NCI-H187 treated with DMSO at 0.1 percent for 48 hours (cell line): ENCODE measurements at places on chromosomes 12 and 14.

DNA sequence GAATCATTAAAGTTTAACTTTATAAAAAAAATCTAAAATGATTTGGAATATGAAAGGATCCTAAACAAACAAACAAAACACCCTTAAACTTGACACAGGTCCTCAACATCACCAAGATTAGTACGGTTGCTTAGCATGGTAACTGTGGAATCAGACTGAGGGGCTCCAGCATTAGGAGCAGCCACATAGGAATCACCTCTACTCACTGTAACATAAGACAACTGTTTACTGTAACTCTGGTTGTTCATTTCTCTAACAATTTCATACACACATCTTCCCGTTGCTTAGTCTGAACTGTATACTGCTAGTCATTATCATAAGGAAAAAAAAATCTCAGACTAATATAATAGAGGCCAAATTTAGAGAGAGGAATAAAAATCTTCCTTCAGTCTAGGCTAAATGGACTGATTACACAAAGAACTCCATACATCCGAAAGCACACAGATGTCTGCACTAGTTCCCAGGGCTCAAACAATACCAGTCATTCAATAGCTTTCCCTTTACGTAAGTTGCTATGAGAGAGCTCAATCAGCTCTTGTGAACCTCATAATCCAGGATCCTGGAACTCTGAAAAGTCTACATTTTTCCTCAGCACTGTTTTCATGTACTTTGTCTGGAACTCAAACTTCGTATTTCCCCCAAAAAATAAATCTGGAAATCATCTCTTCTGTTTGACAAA, 26.0 kb downstream of the LRP6 start:
- no peak for DNase-seq

DNA sequence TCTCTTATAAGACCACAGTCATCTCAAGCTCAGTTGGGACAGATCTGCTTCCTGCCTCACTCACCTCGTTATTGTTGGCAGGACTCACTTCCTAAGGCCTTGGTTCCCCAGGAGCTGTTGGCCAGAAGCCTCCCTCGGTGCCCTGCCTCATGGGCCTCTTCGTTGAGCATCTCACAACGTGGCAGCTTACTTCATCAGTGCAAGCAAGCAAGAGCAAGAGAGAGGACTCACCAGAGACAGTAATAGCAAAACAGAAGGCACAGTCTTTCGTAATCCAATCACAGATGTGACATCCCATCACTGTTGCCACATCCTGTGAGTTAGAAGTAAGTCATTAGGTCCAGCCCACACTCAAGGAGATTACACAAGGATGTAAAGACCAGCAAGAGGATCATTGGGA, 5.1 kb upstream of the NUMB start:
- DNase-seq, result no peak

DNA sequence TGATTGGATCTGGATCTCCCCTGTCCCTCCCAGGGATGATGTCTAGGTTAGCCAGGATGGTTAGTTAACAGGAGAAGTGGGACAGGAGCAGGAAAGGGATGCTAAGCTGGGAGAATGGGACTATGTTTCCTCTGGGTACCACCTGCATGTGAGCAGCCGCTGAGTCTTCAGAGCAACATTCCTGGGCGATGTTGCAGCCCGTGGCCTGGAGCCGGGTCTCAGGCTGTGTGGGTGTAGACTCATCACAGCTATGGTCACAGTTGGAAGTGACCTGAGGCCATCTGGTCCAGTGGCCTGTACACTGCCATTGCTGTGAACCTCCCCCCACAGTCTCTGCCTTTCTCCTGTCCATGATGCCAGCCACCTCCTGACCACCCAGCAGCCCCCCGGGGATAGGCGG, 422.6 kb downstream of the DPF3 start:
- no peak for DNase-seq

- peak; percentile 35 for DNase-seq
These were observed 17.5 kb downstream of the ANAPC5 start for GRCh38 chr12:121334513-121335343.

DNA sequence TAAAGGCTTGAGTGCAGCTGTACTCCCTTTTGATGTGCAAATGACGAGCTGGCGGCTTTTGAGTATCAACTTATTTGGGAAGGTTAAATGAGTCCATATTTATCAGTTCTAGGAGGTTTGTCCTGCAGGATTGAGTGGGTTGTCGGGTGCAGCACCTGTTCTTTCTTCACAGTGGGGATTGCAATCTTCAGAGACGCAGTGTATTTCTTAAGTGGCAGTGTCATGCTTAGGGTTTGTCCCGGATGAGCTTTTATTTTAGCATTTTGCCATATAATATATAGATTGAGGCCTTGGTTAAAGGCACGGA, 1.2 kb downstream of the FUT8 start:
- DNase-seq, result no peak

GRCh38 chr14:74552623-74553022, 59.1 kb downstream of the ISCA2 start:
- no peak for DNase-seq

DNA sequence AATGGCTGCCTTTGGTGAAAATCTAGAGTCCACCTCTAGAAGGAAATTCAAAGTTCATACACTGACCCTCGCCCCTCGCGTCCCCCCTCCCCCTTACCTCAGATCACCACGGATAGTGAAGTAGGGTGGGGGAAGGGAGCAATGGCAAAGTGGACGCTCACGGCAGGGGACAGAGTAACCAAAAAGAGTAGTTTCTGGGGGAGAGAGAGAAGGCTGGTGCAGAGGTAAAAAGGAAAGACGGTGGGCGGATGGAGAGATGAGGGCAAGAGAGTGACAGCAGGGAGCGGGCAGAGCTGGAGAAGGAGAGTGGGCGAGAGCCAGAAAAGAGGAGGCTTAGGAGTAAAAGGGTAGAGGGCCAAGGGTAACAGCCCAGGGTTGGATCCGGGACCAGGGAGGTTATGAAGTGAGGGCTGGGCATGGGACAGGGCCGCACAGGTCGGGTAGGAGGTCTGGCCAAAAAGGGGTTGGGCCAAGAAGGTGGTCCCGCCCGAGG, 423 bp downstream of the ALDH6A1 start:
- DNase-seq, result no peak

- no peak for DNase-seq
These were observed 37.1 kb downstream of the LRRK2 start for GRCh38 chr12:40261937-40262336.

GRCh38 chr12:124389725-124390441, 95.0 kb downstream of the RFLNA start:
- DNase-seq, result no peak

- DNase-seq, result no peak
These were observed 308.3 kb downstream of the DAD1 start for GRCh38 chr14:22280497-22281316.

- DNase-seq, result no peak
These were observed 111.2 kb downstream of the TMTC1 start for GRCh38 chr12:29672580-29672979.

DNA sequence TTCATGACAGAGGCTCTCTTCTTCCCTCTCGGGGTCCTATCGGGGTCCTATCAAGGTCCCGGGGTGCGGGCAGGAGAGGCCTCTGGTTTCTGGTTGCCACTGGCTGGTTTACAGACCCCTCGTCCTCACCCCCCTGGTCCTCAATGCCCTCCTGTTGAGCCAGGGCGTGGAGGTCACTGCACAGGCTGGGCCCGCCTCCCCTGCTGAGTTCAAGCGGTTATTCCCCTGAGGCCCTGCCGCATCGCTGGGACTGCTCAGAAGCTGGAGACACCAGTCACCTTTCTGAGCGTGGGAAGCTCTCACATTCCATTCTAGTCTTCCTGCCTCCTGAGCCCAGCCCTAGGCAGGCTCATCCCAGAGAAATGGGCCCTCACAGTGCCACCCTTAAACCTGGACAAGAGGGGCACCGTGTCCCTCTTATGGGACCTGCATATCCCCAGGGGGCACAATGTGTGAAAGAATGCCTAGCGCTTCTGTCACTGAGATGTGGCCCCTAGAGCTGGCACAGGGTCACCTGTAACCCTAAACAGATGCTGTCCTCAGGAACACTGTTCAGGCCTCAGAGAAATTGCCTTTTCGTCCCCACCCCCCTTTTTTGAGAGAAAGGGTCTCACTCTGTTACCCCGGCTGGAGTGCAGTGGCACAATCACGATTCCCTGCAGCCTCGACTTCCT, 177.7 kb upstream of the RGS6 start:
- no peak for DNase-seq

- no peak for DNase-seq
These were observed 271.6 kb upstream of the PLEKHG7 start for GRCh38 chr12:92431146-92431545.
